Erythroblast (primary cell): ENCODE measurements at places on chromosomes 1 and 21.

DNA sequence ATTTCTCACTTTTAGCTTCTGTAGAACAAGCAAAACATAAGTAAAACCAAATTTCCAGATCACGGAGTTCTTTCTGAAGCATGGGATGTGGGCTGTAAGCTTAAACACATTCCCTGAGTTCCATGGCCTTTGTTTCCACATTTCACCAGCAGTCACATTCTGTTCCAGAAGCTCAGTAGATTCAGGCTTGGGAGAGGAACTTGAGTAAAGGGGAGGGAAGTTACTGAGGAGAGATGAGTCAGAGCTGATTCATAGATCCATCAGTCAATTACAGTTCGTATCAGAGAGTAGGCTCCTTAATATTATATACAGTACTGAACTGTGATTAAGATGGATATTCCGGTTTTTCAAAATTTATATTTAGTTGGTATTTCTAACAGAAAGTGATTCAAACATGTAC, 614.3 kb downstream of the NCAM2 start:
- no peak for DNase-seq

GRCh38 chr1:1826356-1827088, 48.3 kb upstream of the NADK start:
- DNase-seq = no peak

DNA sequence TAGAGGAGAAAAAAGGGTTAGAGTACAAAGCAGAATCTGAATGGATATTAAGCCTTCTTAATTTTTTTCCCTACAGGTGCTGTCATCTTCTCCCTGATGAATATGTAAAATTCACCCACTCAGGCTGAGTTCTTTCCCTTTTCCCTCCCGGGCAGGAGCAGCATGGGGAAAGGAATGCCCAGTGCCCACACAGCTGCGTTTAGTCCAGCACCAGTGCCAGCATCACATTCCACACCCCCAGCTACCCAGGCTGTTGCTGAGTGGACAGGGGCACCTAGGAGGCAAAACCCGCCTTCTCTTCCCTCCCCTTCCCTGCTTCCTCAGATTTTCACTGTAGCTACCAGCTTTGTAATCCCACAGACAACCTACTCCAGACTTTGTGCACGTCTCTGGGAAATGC, 3.4 kb upstream of the CADM3 start:
- DNase-seq = no peak

- DNase-seq = no peak
Measured at GRCh38 chr21:46317710-46318463, 5.8 kb downstream of the C21orf58 start.

DNA sequence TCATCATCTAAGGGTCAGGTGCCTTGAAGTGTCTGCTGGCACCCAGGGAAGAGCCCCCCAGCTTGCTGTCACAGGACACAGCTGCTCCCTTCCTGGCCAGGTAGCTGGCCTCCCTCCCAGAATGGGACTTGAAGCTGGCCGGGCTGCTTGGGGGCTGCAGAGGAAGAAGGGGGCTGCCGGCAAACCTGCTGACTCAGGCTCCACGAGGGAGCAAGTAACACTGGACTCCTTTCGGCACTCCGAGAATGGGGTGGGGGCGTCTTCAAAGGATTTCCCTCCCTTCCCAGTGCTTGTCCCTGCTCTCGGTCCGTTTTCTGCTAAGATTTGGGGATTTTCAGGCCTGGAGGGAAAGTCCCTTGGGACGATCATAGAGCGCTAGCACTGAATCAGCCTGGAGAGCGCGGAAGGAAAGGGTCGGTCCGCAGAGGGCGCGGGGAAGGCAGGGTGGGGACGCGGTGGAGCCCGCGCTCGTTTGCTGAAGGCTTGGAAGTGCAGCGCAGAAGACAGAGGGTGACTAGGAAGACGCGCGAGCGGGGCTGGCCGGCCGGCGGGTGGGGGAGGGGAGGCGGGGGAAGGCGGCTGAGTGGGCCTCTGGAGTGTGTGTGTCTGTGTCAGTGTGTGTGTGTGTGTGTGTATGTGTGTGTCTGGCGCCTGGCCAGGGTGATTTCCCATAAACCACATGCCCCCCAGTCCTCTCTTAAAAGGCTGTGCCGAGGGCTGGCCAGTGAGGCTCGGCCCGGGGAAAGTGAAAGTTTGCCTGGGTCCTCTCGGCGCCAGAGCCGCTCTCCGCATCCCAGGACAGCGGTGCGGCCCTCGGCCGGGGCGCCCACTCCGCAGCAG, at the start of gene CSF1:
Gene CSF1, plus strand, starts transcription at position 727 of the 840 bp plus-strand sequence. CDS start 175 bp downstream, outside the sequence.
- DNase-seq = peak; percentile 65

DNA sequence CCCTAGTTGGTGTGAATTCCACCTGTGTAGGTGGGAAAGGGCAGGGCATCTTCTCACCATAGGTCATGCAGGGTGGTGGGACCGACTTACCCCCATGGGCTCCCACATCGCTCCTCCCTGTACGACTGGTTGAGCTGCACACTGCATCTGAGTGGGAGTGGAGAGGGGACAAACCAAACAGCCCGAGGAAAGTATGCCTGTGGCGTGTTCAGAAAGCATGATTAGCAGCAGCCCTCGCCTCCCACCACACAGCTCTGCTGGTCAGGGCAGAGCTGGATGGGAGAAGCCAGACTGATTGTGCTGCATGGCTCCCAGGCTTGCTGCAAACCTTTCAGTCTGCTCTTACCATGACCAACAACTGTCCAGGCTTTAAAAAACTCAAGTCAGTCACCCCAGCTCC, 24.4 kb downstream of the VANGL1 start:
- no peak for DNase-seq

GRCh38 chr21:25887646-25888306, 153.0 kb downstream of the GABPA start:
- DNase-seq = no peak

GRCh38 chr1:19858893-19859292, 23.3 kb upstream of the OTUD3 start:
- DNase-seq = no peak

- DNase-seq = no peak
Measured at GRCh38 chr1:79215311-79215710, 208.8 kb upstream of the ADGRL4 start.

DNA sequence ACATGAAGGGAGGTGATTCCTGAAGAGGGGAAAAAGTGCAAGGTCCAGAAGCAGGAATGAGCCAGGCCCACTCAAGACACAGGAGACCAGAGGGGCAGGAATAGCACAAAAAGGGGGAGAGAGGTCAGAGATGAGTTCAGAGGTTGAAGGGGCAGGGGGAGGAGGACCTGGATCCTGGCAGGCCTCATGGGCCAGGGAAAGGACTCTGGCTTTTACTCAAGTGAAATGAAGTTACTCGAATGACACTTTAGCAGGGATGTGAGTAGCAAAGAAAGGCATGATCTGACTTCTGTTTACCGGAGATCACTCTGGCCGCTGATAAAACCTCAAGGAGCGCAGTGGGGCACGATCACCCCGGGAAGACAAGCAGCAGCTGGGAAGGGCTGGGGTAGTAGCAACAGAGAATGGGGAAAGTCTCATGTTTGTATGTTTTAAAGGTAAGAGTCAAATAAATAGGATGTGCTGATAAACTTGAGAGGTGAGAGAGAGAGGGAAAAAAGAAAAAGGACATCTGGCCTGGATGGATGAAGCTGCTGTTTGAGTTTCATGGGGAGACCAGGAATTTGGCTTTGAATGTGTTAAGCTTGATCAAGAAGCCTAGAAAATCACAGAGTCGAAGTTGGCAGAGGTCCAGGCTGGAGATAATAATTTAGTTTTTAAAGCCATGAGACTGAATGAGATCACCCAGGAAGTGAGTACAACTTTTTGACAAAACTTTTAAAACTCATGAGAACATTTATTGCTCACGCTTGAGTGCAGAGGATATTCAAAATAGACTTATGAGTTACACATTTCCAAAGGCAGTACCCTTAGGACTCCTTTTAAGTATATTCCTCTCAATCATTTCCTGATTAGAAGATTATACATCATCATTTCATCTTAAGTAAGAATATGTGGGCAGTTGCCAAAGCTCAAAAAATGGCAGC, 156.0 kb downstream of the RERE start:
- no peak for DNase-seq

GRCh38 chr1:91725989-91726721, 159.8 kb downstream of the TGFBR3 start:
- no peak for DNase-seq
